ENCODE measurements at places on chromosomes 1 and 21. TPM values are rescaled to one million over a fixed set of nuclear protein-coding genes. Genes with fewer than 3 reads are reported as not detected.

The USH2A gene
- total RNA-seq, result 0.14 TPM

- H3K27ac ChIP-seq, result no peak overlapping the region
- no peak overlapping the region for H3K4me3 ChIP-seq
- H3K27me3 ChIP-seq, result no peaks in the 10 kb centered on the region
- no peaks in the 10 kb centered on the region for H3K4me1 ChIP-seq
- no peaks in the 10 kb centered on the region for H3K36me3 ChIP-seq
Observed at GRCh38 chr21:35509001-35509704, 460.1 kb upstream of the RUNX1 start.

DNA sequence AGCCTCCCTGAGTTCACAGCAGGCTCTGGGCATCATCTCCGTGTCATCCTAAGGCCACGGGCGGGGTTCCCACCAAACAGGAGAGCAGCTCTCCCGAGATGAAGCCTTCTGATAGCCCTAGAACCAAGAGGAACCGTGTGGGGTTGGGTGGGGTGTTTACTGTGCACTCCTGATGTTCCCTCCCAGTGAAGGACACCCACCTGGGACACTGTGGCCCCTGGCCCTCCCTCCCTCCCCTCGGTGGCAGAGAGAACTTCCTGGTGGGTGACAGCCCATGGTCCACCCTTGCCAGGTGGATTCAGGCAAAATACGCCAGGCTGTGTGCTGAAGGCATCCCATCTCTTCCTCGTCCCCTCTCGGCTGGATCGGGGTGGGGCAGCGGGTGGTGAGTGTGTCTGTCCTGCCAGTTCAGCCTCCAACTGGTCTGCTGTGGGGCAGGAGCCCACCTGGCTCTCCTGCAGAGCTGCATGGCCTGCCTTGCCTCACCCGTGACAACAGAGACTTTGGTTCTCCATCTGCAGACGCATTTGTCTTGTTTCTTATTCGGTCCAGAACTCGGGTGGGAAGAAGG lies 15.6 kb upstream of the C1orf174 start:
- no peak overlapping the region for H3K4me3 ChIP-seq
- no peak for DNase-seq
- H3K4me1 ChIP-seq, result no peaks in the 10 kb centered on the region
- no peaks in the 10 kb centered on the region for H3K27me3 ChIP-seq

DNA sequence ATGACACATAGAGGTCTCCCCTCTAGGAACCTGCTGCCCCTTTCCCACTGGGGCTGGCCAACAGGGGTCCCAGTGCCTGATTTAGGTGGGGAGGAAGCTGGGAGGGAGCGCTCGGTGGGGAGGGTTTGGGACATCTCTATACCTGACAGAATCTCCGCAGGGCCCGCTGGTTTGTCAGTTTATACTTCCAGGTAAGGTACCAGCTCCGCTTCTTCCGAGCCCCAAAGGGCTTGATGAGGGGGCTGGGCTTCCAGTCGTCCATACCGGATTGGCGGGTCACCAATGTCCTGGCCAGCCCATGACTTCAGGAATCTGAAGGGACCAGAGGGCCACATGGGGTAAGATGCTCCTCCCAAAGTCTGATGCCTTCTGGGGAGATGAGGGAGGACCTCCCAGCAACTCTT lies 672 bp downstream of the POMGNT1 start:
- peak overlapping the region; percentile 77 for H3K27ac ChIP-seq
- no peak for DNase-seq
- peak overlapping the region; percentile 53 for H3K4me3 ChIP-seq
- no peaks in the 10 kb centered on the region for H3K36me3 ChIP-seq

GRCh38 chr1:7292714-7293419 lies 478.2 kb upstream of the VAMP3 start:
- H3K4me3 ChIP-seq, result no peak overlapping the region
- H3K4me1 ChIP-seq, result peaks cover 7% of the 10 kb centered on the region
- DNase-seq, result no peak
- H3K36me3 ChIP-seq, result no peaks in the 10 kb centered on the region
- no peaks in the 10 kb centered on the region for H3K27me3 ChIP-seq

- no peaks in the 10 kb centered on the region for H3K27me3 ChIP-seq
- peak overlapping the region; percentile 91 for H3K27ac ChIP-seq
- no peak for DNase-seq
- H3K36me3 ChIP-seq, result no peaks in the 10 kb centered on the region
Observed at GRCh38 chr1:33364565-33364918, 43.6 kb upstream of the A3GALT2 start.

- H3K27ac ChIP-seq, result peak overlapping the region; percentile 89
- H3K27me3 ChIP-seq, result no peaks in the 10 kb centered on the region
- H3K4me1 ChIP-seq, result peaks cover 8% of the 10 kb centered on the region
- H3K36me3 ChIP-seq, result no peaks in the 10 kb centered on the region
Observed at GRCh38 chr1:111592389-111593361, 26.9 kb upstream of the RAP1A start.

The RGS16 gene
- total RNA-seq, result 1.2 TPM

GRCh38 chr1:99264201-99265021 lies at the start of gene PLPPR4:
Gene PLPPR4, plus strand, starts transcription at chr1:99264492. Its CDS starts 102 bp downstream, at chr1:99264594.
- no peak within 1 kb of the TSS for H3K27ac ChIP-seq
- peak; percentile 13 for DNase-seq
- H3K4me3 ChIP-seq, result peak within 1 kb of the TSS; percentile 32
- H3K27me3 ChIP-seq, result no peaks in the 10 kb centered on the region
- no peaks in the 10 kb centered on the region for H3K4me1 ChIP-seq

DNA sequence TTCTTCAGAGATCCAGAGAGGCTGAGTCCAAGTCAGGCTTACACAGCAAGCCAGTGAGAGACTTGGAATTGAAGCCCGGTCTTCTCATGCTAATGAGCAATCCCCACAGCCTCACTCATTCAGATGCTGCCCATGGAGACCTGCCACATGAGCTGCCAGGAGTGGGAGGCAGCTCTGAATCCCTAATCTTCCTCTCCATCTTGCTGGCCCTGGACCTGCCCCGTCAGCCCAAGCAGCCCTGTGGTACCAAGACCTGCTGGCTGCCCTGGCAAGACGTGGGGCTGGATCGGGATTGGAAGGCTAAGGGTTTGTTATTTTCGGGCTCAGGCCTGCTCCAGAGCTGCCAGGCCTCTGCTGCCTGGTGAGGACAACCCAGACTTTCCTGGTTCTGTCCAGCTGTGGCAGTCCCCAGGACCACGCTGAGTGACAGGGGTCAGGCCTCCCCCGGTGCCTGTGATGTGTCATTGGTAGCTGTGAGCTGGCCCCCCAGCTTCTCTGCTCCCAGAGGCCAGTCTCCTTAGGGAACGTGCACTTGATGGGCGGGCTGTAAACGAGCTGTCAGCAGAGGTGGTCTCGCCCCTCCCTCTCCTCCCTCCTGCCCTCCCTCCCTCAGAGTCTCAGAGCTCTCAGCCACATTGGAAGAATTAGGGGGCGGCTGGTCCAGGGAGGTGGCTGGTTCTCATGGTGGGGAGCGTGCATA lies 135.0 kb downstream of the FOXD2 start:
- H3K27ac ChIP-seq, result no peak overlapping the region
- H3K27me3 ChIP-seq, result no peaks in the 10 kb centered on the region
- no peak for DNase-seq

GRCh38 chr1:23798662-23799142 lies 1.9 kb downstream of the GALE start:
- no peaks in the 10 kb centered on the region for H3K27me3 ChIP-seq
- H3K4me3 ChIP-seq, result no peak overlapping the region
- H3K36me3 ChIP-seq, result no peaks in the 10 kb centered on the region
- H3K27ac ChIP-seq, result no peak overlapping the region

- H3K27ac ChIP-seq, result no peak overlapping the region
- no peaks in the 10 kb centered on the region for H3K4me1 ChIP-seq
- no peak overlapping the region for H3K4me3 ChIP-seq
- DNase-seq, result no peak
- H3K27me3 ChIP-seq, result no peaks in the 10 kb centered on the region
Observed at GRCh38 chr1:150843474-150843873, 32.9 kb downstream of the ARNT start.

GRCh38 chr1:33137800-33138199 lies 44.0 kb downstream of the TRIM62 start:
- no peaks in the 10 kb centered on the region for H3K27me3 ChIP-seq
- no peaks in the 10 kb centered on the region for H3K4me1 ChIP-seq
- no peak overlapping the region for H3K4me3 ChIP-seq

- DNase-seq, result no peak
- H3K27ac ChIP-seq, result no peak overlapping the region
- H3K4me1 ChIP-seq, result no peaks in the 10 kb centered on the region
- no peaks in the 10 kb centered on the region for H3K27me3 ChIP-seq
- no peak overlapping the region for H3K4me3 ChIP-seq
- H3K36me3 ChIP-seq, result no peaks in the 10 kb centered on the region
Observed at GRCh38 chr21:31187499-31187898, 149.2 kb upstream of the KRTAP19-8 start.

GRCh38 chr1:68495532-68495931 lies 1.4 kb downstream of the DEPDC1 start:
- H3K4me1 ChIP-seq, result peaks cover 5% of the 10 kb centered on the region
- no peak overlapping the region for H3K4me3 ChIP-seq
- H3K27me3 ChIP-seq, result no peaks in the 10 kb centered on the region

The SLAMF7 gene
- not detected for total RNA-seq
